ENCODE measurements at places on chromosomes 7 and 10.

- DNase-seq = no peak
Observed at GRCh38 chr7:80087771-80088170, 46.9 kb upstream of the GNAI1 start.

GRCh38 chr10:103276251-103276895 is 565 bp upstream of the INA start:
- no peak for DNase-seq

GRCh38 chr7:47253650-47254080 is 328.2 kb downstream of the TNS3 start:
- DNase-seq = peak; percentile 26

DNA sequence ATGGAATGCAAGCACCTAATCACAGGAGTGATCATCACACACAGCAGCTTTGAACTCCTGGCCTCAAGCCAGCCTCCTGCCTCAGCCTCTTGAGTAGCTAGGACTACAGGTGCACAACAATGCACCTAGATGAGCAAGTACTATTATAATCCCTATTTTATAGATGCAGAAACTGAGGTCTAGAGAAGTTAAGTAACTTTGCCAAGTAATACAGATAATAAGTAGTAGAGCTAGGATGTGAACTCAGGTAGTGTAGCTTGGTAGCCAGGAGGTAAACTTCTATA is 33.7 kb downstream of the DNAJC12 start:
- no peak for DNase-seq

DNA sequence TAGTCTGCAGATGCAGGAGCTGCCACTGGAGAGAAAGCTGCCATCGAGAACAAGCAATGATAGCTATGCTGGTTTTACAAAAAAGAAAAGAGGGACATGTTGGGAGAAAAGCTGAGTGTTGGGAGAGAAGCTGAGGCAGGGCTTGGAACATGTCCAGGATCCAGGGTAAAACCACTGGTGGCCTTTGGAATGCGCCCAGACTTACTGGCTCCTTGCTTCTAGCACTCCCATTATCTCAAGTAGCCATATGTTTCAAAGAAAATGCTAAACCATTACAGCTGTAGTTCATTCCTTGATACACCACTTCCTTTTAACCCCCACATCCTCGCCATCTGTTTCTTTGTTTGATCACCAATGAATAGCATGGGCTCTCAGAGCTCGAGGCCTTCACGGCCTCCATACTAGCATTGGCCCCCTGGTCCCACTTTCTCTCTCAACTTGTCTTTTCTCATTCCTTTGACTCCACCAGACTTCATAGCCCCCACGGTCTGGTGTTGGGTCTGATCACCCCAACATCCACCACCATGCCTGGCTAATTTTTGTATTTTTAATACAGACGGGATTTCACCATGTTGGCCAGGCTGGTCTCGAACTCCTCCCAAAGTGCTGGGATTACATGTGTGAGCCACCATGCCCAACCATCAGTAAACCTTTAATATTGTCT is 23.8 kb upstream of the PLAC9 start:
- no peak for DNase-seq

GRCh38 chr7:37424995-37425394 is 23.7 kb downstream of the ELMO1 start:
- no peak for DNase-seq

- no peak for DNase-seq
Observed at GRCh38 chr7:131225619-131226513, 101.8 kb upstream of the MKLN1 start.

DNA sequence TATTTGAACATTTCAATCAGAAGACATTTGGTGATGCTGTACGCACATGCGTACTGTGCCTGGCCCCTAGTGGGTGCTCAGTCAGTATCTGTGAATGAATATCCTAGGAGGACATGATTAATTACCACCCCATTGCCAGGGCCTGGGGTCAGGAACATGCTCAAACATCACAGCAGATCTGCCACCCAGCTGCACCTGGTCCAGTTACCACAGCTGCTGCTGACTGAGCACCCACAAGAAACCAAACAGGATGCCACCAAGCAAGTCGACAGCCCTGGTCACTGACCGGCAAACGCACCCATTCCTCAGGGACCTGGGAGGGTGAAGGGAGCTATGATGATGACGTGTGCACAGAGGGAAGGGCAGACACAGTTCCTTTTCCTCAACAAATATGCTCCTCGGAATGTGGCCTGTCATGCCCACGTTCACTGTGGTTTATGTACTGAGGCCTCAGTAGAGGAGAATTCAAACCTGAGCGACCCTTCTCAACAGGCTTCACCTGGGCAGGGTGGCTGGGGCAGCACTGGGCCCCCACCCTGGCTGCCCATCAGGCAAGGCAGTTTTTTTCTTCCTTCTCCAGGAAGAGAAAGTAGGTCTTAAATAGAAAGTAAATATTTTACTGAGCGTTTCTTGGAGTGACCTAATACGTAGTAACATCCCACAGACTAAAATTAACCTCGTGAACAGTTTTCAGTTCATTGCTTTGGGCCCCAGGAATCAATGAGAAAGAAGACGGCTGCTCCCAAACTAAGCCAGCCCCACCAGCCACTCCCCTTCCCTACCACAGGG is 13.4 kb downstream of the CTBP2 start:
- DNase-seq = peak; percentile 48

GRCh38 chr7:117012284-117012683 is 59.0 kb downstream of the ST7 start:
- DNase-seq = no peak

GRCh38 chr7:13097499-13097898 is 410.1 kb downstream of the ARL4A start:
- DNase-seq = no peak

- DNase-seq = no peak
Observed at GRCh38 chr7:9264395-9264794, 831.0 kb downstream of the NXPH1 start.

- DNase-seq = no peak
Observed at GRCh38 chr7:17552373-17552772, 253.9 kb downstream of the AHR start.

DNA sequence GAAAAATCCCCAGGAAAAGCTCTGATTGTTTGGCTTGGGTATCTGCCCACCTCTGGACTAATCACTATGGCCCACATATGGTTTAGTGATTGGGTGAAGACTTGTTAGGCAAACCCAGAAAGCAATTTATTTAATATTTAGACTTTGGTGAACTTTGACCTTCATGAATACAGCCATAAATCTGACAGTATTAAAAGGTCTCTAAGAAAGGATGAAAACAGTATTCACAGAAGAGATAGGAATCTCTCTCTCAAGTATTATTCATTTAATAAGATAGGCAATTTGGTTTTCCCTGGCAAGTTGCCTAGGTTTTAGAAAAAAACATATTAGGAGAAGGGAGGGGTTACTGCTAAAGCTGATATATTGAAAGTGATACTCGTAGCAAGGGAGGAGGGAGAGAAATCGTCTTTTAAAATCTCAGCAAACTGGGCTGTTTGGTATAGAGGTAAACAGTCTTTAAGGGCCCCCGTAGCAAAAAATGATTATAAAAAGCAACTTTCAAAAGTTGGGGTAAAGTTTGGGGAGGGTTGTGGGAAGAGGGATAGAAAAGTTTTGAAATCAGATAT is 57.1 kb downstream of the LSMEM1 start:
- DNase-seq = no peak

GRCh38 chr10:93471110-93471651 is 11.0 kb downstream of the MYOF start:
- DNase-seq = no peak

DNA sequence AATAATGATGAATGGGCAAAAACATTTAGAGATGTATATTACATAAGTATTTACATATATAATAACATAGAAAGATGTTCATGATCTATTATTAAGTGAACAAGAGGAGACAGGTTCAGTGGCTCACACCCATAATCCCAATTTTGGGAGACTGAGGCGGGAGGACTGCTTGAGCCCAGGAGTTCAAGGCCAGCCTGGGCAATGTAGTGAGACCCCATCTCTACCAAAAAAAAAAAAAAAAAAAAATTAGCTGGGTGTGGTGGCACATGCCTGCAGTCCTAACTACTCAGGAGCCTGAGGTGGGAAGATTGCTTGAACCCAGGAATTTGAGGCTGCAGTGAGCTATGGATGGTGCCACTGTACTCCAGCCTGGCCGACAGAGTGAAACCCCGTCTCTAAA is 12.4 kb downstream of the ARL3 start:
- no peak for DNase-seq

GRCh38 chr10:29583674-29584073 is 51.1 kb downstream of the SVIL start:
- DNase-seq = no peak

DNA sequence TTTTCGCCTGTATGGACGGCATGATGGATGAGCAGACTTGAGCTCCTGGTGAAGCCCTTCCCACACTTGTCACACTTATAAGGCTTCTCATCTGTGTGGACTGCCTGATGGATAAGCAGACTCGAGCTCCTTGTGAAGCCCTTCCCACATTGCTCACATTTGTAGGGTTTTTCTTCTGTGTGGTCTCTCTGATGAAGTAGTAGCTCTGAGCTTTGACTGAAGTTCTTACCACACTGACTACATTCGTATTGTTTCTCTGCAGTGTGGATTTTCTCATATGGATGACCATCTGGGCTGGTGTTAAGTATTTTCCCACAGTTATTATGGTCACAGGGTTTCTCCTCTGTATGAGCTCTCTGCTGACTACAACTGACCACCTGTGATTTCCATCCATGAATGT is 17.2 kb downstream of the ZNF239 start:
- no peak for DNase-seq

DNA sequence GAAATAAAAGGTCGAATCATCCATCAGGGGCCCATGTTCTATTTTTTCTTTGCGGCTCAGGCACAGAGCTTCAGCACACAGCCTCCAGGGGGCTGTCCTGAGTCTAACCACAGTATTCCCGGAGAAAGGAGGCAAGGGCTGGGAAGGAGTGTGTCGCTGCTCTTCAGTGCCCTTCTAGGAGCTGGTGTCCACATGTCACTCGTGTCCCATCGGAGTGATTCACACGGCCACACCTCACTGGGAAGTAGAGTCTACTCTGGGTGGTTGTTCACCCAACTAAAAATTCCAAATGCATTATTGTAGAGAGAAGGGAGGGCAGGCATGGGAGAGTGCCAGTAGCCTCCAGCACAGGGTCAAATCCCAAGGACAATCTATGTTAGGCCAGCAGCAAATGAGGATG is 114.8 kb upstream of the LANCL2 start:
- DNase-seq = no peak

- no peak for DNase-seq
Observed at GRCh38 chr10:91010952-91011351, 90.1 kb upstream of the ANKRD1 start.

DNA sequence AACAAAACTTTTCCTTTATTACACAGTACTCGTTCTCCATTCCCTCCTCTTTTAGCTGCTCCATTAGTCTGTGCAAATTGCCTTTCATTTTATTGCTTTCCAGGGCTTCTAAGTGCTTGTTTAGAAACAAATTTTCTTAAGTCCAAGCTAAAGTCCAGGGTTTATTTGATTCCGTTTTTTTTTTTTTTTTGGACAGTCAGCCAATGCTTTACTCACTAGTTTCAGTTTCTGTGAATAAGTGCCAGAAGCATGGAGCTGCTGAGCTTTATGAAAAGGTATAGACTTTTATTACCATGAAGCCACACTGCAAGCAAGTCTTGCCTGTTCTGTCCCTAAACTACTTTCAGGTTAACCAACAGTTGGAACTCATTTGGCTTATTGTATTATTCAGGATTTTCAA is 455.0 kb downstream of the GFRA1 start:
- DNase-seq = no peak

DNA sequence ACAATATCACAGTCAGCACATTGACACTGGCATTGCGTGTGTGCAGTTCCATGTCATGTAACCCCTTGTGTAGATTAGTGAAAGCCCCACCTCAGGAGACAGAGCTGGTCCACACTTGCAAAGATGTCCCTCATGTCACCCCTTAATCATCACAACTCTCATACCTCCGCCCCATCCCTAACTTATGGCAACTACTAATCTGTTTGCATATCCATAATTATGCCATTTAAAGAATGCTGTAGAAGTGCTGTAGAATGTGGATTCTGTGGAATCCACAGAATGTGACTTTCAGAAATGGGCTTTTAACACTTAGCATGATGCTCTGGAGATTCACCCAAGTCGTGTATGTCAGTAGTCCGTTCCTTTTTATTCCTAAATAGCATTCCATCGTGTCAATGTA is 102.8 kb upstream of the VSTM2A start:
- no peak for DNase-seq

- no peak for DNase-seq
Observed at GRCh38 chr7:30563326-30563942, 31.2 kb upstream of the GARS1 start.

DNA sequence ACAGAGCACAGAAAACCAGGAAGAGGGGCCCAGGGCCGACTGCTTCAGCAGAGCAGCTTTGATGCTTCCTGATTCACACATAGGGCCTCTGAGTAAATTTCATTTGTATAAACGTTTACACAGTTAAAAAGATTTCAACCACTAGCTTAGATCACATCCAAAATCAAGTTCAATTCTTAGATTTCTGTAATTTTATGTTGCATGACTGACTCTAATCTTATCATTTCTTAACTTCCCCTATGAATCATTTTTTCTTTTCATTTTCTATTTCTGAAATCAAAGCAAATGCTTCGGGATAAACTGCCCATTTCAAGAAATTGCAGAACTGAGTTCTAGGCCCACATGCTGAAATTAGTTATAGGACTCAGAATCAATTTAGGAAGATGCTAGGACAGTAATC is 224.7 kb downstream of the INHBA start:
- DNase-seq = no peak

- DNase-seq = no peak
Observed at GRCh38 chr10:60572511-60573194, 183.0 kb upstream of the ANK3 start.

DNA sequence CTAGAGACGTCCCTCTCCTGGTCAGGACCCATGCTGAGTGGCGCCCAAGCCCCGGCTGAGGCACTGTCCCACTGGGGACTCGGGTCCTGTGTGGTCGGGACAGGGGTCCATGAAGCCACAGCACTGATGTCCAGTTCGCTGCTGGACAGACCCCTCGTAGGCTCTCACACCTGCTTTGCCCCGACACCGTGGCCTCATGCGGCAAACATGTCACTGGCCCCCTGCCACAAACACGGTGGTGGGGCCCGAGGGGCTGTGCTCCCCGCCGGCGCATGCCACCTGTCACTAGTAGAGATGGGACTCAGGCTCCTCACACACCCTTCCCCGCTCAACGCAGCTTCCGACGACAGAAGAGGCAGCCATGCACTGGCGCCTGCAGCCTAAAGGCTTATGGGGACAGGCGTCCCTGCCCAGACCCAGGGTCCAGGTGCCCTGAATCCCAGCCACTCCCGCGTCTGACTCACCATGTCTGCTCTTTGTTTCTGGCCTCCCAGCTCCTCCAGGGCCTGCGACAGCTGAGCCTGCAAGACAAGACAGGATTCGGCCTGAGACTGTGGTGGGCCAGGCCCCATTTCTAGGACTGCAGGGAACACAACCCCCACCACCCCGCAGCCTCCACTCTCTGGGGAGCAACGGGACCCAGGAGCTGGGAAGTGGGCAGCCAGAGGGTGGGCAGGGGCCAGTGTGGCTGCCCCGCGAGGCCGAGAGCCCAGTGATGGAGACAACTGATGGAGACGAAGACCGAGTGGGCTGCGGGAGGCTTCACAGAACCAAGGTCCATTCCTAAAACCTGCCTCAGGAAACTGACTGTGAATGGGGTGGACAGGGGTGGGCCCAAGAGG is 230.9 kb downstream of the MAD1L1 start:
- DNase-seq = no peak

Measured in GM13976 (cell line).